Upper lobe of right lung (tissue), 1 donor: ENCODE measurements at places on chromosomes 6 and 20.

GRCh38 chr20:289693-290083, 862 bp downstream of the C20orf96 start:
- no peaks in the 10 kb centered on the region for H3K36me3 ChIP-seq
- peak overlapping the region; percentile 75 for H3K4me3 ChIP-seq
- DNase-seq: no peak
- peak overlapping the region; percentile 89 for H3K27ac ChIP-seq
- H3K4me1 ChIP-seq: peaks cover 18% of the 10 kb centered on the region

- no peak overlapping the region for H3K4me3 ChIP-seq
- H3K4me1 ChIP-seq: no peaks in the 10 kb centered on the region
- H3K27ac ChIP-seq: no peak overlapping the region
- H3K27me3 ChIP-seq: peaks cover 10% of the 10 kb centered on the region
- no peak for DNase-seq
Measured at GRCh38 chr20:40241596-40242343, 447.3 kb downstream of the MAFB start.

- H3K27ac ChIP-seq: no peak overlapping the region
- DNase-seq: no peak
- no peaks in the 10 kb centered on the region for H3K36me3 ChIP-seq
- no peak overlapping the region for H3K4me3 ChIP-seq
- no peaks in the 10 kb centered on the region for H3K27me3 ChIP-seq
Measured at GRCh38 chr6:15065261-15065989, 180.4 kb upstream of the JARID2 start.

DNA sequence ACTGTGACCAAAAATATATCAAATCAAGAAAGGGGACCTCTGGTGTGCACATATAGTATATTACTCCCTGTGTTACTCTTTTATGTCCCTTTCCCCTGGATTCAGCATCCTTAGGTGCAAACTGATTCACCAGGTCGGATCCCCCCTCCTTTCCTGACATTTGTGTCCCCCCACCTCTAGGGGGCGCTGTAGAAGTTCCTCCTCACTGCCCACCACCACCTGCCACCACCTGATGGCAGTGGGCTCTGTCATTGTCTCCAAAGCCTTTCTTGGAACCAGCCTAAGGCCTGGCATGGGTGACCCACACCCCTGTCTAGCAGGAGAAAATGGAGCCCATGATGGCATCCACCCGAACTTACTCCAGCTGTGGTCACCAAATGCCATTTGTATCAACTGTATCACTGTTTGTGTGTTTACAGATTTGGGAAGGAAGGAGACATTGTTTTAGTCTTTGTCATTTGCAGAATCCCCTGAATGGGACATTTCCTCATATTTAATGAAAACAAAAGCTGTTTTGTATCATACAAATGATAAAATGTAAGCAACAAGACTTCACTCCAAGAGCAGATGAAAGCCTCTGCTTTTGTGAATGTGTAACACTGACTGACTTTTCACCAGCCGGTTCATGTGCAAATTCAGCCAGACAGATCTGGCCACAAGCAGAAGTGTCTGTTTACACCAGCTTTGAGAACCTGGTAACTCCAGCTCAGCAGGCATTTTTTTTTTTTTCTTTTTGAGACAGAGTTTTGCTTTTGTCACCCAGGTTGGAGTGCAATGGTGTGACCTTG, 66.2 kb downstream of the ARMC2 start:
- no peaks in the 10 kb centered on the region for H3K36me3 ChIP-seq
- no peak overlapping the region for H3K27ac ChIP-seq
- H3K4me3 ChIP-seq: no peak overlapping the region

DNA sequence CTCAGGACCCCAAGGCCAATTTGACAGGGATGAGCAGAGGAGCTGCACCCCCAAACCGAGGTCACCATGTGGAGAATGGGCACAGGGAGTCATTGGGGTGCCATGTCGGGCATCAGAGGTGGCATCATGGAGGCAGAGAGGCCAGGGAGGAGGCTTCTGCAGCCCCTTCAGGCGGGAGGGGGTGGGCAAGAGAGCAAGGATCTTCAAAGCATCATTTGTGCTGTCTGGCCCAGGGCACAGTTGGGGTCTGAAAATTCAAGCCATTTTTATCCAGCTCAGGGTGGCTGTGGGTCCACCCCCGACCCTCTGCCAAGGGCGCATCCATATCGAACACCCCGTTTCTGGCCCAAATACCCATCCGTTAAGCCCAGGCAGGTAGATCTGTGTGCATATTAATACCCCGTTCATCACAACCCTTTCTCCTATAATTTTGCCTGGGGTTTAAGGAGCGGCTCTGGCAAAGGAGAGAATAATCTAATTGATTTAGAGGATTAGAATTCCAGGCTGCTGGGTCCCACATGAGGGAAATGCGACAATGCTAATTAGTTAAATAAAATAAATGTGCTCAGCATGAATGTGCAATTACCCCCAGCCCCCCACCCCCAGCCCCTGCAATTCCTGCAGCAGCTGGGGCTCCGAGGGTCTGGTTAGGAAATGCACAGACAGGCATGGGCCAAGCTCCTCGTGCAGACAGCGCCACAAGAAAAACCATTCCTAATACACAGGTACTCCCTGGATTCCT, 31.9 kb downstream of the VSTM2L start:
- H3K36me3 ChIP-seq: no peaks in the 10 kb centered on the region
- no peak overlapping the region for H3K27ac ChIP-seq
- DNase-seq: peak; percentile 19
- H3K4me3 ChIP-seq: no peak overlapping the region
